ENCODE measurements at places on chromosomes 7 and 10. TPM values are rescaled to one million over a fixed set of nuclear protein-coding genes. Genes with fewer than 3 reads are reported as not detected.
A peak's percentile ranks its signal among the peaks of the same experiment; 100 is the strongest.

DNA sequence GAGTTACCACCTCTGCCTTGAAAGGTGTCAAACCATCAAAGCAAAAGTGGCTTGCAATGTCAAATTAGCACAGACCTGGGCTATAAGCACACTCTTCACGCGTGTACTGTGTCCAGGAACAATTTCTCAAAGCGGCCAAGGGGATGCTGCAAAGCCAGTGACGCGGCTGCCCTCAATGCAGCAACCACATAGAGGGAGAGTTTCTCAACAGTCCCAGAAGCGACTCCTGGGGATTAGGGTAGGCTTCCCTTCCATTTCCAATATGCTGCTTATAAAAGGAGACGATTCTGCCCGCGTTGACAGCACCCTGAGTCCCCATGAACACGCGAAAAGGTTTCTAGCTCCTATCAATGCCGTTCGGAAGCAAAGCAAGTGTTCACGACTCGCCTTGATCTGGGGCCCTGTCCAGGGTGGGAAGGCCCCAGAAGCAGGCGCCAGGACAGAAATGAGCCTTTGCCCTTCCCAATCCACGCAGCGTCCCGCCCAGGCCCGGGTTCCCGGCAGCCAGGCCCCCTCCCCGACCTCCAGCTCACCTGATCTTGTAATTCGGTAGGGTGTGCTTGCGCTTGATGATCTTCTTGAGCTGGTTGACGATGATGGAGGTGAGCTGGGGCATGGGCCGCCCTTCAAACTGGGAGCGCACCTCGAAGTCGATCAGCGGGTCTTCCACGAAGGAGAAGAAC is 1.3 kb downstream of the PDZD8 start:
- peak; percentile 54 for DNase-seq

Gene OPN4
- total RNA-seq = not detected

DNA sequence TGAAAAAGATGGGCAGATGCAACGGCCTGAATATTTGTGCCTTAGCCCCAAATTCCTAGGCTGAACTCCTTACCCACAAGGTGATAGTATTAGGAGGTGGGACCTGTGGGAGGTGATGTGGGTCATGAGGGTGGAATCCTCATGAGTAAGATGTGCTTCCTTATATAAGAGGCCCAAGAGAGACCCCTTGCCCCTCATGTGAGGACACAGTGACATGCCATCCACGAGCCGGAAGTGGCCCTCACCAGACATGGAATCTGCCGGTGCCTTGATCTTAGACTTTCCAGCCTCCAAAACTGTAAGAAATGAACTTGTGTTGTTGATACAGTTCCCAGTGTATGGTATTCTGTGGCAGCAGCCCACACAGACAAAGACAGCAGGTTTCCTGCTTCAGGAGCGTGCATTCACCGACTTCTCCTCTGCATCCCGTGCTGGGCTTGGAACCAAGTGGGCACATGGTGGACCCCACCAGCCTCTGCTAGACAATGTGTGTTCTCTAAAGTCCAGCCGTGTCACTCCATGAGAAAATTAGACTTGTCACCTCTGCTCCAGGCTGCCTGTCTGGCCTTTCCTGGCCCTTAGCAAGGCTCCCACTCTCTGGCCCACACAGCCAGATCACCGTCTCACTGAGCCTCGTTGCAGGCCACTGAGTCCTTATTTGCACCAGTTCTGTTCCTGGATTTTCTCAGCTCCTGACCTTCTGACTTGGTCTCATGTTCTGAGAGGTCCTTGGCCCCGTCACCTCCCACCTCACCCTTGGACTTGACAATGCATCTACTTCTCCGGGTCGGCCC is 52.9 kb upstream of the CACUL1 start:
- no peak for DNase-seq

DNA sequence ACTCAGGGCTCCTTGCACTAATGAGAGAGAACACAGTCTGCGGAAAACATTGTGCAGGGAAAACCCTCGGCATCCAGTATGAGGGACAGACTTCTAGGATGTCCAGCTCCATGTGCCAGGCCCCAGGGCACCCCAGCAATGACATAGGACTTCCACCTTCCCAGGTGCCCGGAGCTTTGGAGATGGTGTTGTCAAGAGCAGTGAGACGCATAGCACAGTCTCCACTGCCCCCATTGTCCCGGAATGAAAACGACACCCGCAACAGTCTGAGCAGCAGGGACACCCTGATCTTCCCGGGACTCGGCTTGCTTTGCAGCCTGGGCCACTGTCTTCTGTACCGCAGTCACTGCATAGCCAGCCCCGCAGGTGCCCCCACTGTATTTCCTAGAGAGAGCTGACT is 339.2 kb upstream of the ADARB2 start:
- no peak for DNase-seq

Gene SPDYE1
- not detected for total RNA-seq

DNA sequence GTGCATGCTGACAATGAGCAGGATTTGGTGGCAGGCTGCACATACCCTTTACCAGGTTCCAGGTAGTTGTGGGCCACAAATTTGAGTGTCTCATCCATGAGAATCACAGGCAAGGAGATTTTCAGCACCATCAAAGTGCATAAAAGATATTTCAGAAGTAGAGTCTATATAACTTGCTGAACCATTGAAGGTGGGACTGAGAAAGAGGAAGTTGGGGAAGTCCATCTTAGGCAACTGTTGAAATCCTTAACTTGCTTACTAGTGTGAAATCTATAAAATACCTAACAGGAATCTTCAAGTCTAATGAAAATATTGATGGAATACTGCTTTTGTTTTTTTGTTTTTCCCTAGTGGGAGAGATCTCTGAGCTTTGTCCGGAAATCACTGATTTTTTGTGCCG is 325.1 kb upstream of the PLXDC2 start:
- no peak for DNase-seq

GRCh38 chr10:94361171-94361794 is 1.5 kb downstream of the NOC3L start:
- DNase-seq = peak; percentile 14

DNA sequence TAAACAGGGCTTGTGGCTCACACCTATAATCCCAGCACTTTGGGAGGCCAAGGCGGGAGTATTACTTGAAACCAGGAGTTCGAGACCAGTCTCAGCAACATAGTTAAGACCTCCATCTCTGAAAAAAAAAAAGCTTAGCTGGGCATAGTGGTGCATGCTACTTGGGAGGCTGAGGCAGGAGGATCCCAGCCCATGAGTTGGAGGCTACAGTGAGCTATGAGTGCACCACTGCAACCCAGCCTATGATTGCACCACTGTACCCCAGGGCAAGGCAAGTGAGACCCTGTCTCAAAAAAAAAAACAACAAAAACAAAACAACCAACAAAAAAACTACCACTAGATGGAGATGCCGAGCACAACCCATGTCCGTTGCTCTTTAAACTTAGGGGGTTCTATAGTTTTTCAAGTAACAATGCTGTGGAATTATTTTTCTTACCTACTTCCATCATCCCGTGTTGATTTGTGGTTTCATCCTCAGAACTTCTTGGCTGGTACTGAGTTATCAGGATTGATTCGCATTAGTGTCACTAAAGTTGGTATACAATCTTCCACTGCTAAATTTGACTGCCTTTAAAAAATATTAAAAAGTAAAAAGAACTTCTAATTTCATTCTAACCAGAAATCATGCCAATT is 12.2 kb upstream of the REPIN1 start:
- peak; percentile 66 for DNase-seq

DNA sequence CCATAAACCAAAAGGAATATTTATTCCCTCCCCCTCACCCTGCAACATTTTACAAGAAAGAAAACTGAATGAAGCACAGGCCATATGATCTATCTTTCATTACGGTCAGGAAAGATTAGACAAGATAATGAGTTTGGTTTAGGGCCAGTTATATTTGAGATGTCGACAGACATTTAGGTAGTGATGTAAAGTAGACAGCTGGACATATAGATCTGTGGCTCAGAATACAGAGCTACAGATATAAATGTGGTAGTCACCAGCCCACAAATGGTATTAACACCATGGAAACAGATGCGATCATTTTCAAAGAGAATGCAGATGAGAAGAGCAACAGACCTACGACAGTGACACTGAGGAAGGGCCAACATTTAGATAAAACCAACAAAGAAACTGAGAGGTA is 142.5 kb downstream of the SRPK2 start:
- DNase-seq = peak; percentile 29

Gene C10orf95
- total RNA-seq = not detected

- peak; percentile 78 for DNase-seq
These were observed 110.3 kb downstream of the KAT6B start for GRCh38 chr10:74936577-74937265.

DNA sequence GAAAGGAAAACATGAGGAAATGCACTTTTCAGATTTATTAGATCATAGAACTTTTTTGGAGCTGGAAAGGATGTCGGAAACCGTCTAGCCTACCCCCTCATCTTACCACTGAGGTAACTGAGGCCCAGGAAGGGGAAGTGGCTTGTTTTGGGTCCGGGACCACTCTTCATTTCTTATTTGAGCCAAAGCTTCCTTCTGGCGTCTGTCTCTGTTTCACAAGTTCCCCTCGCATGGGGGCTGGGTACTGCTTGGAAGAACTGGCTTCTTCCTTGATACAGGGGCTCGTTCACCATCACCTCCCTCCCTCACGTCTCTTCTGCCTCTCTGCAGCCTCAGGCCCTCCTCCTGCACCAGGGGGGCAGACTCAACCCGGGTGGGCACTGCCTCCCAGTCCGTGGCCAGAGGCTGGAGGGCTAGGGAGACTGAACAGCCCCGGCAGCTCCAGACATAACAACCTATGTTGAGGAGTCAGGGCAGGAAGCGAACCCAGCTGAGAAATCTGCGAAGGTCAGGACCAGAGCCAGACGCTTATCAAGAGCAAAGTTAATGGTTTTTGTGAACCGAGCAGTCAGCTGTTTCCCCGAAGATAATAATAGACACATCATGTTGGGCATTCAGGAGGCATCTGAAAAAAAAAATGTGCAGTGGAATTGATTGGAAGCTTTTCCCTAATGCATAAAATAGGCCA is 12.9 kb downstream of the HTRA1 start:
- DNase-seq = peak; percentile 60

GRCh38 chr7:137890449-137890921 is 43.7 kb upstream of the DGKI start:
- peak; percentile 68 for DNase-seq

DNA sequence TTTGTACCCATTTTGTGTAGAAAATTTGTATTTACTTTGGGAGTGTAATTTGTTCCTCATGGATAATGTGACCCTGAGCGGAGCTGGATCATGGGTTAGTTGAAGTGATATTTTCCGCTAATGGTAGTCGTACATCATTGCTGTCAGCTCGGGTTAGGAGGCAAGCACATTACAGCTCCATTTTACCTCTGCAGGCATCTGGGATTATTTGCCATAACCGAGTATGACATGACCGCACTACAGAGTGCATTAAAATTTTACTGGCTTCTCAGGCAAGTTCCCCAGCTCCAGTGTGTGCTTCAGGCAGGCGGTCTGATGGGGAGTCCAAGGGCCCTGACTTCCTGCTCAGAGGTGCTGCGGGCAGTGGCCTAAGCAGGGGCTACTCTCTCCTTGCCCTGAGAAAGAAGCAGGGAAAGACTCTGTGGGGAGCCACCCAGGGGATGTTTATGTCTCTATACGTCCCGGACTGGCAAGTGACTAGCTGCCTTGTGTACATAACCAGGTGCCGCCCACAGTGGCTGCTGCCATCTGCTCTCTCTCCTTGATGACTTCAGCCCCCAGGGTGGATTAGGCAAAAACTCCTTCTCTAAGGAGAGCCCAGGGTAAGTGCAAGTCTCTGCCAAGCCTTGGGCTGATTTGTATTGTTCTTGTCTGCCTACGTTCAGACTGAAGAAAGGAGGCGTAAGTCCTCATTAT is 685.3 kb upstream of the GALNT17 start:
- DNase-seq = no peak

DNA sequence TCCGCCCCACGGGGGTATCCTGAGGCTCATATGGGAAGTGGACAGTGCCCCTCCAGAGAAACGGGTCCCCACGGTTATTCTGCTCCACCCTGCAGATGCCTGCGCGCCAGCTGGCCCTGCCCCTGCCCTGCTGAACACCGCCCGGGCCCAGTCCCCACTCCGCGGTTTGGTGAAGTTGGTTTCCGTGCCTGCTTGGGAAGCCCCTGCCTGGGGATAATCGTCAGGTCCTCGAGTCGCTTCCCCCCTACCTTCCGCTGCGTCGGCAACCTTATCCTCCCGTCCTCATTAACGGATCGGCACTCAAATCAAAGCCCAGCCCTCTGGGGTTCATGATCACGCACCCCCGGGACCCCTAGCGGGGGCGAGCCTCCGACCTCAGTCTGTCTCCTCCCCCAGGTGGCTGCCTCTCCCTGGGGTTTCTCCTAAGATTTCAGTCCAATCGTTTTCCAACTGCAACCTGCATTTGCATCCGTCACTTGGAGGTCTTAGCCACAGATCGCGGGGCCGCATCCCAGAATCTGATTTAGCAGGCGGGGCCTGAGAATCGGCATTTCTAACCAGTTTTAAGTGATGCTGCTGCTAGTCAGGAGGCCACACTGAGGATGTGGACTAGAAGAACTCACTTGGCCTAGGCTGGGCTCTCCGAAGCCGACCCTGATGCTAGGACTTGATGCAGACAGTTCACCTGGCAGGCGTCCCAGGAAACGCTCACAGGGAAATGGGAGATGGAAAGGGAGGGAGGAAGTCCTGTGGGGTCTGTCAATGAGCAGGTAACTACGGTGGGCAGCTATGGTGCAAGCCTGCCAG is 27.6 kb downstream of the WDR86 start:
- DNase-seq = no peak
